ENCODE measurements at places on chromosomes 2 and 18.

DNA sequence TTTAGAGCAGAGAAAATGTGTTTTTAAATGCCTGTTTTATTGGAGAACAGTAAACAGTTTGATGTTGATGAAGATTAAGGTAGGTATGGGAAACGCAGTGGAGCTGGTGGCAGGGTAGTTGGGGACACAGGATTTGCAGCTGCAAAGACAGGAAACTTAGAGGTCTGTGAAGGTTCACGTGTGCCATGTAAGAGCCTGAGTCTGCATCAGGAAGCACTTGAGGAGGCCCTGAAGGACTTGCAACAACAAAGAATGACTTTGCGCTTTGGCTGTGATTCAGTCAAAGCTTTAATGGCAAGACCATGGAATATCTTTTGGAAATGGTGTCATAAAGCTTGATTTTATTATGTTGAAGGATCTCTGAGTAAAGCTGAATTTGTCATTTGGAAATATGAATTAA, 347.6 kb upstream of the KCNJ3 start:
- no peak for DNase-seq

DNA sequence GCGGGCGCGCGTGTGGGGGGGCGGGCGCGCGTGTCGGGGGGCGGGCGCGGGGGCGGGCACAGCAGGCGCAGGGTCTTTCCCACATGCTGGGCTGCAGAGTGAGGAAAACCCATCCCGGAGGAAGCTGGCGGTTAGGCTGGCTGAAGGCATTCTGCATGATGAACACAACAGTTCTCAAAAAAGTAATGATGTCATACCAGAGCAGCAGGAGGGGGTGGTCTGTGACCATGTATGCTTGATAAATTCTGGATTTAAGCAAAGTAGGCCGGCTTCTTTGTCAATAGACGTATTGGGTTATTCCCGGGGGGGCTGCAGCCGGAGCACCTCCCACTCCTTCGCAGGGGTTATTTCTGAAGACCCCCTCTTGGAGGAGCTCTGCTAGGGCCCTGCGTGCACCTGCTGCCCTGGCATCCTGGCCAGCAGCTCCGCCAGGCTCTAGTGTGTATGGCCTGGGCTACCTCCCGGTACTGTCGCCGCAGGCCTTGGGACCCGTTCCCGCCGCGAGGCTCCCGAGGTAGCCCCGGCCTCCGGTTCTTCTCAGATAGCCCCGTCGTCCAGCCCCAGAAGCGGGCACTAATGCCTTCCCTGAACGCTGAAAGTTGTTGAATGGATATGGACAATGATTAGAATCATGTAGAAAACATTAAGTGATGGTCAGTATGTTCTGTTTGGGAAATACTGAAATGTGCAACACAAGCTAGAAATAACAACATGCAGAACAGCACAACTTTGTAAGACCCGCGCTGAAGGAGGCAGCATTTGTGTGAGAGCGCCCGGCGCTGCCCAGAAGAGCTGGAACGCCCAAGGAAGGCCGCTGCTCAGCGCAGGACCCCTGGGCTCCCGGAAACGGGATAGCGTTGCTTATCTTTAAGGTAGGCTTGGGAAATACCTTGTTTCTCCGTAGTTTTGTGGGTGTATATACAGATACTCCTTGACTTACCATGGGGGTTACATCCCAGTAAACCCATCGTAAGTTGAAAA, 101.4 kb upstream of the RAB6C start:
- DNase-seq, result no peak

- DNase-seq, result no peak
These were observed 10.7 kb upstream of the SELENOI start for GRCh38 chr2:26335231-26335630.

DNA sequence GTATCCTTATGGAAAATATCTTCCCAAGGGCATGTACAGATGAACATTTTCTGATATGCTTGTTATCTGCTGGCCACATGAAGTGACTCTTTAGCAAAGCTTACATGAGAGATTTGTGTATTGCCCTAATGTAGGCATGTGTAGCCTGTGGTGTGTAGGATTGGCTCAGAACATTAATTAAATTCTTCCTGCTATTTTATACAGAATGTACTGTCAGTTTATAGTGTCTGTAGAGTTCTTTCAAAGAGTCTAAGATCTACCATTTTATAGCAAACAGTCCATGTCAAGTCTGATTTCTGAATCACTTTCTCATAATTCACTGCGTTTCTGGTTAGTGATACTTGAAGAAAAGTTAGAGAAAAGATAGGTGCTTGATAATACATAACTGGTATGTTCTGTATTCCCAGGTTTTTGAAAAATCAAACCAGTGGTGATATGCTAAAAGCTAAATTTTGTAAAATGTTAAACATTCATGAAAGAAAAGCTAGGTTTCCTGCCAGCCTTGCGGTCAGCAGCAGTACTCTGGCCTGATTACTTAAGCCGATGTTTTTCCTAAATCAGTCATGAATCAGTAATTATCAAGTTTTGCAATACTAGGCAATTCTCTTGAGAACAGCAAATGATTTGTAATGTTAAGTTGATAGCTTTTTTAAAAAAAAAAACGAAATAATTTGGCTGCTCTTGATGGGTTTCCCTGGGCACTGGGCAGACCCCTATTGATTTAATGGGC, 30.9 kb upstream of the EFEMP1 start:
- DNase-seq, result no peak
